Smooth muscle cell of the coronary artery (primary cell): ENCODE measurements at places on chromosomes 7 and 10. TPM values are rescaled to one million over a fixed set of nuclear protein-coding genes. Genes with fewer than 3 reads are reported as not detected.

The CFTR gene
- total RNA-seq: not detected in 2 replicates

The XRCC2 gene
- total RNA-seq: 0.23 and 0.75 TPM in 2 replicates

The TTYH3 gene
- total RNA-seq: 15.9 and 36.8 TPM in 2 replicates

The LIPK gene
- total RNA-seq: not detected in 2 replicates

The GRM3 gene
- total RNA-seq: not detected in 2 replicates

The GSAP gene
- 1.4 and 3.2 TPM in 2 replicates for total RNA-seq

The GHRHR gene
- total RNA-seq: not detected in 2 replicates

The RELN gene
- 0.08 and 1.5 TPM in 2 replicates for total RNA-seq

The NUP42 gene
- total RNA-seq: 17.7 and 26.9 TPM in 2 replicates

The CDK14 gene
- total RNA-seq: 28.7 and 54.0 TPM in 2 replicates

The BAIAP2L1 gene
- total RNA-seq: 0.82 and 3.5 TPM in 2 replicates

The SPDYE8 gene
- total RNA-seq: not detected in 2 replicates

The KIAA1549 gene
- total RNA-seq: 0.35 and 0.60 TPM in 2 replicates

The PNLIPRP2 gene
- not detected in 2 replicates for total RNA-seq

The ZNRF2 gene
- 2.8 and 3.2 TPM in 2 replicates for total RNA-seq

The PRSS37 gene
- total RNA-seq: not detected in 2 replicates

The PTPRZ1 gene
- total RNA-seq: 0.12 and 0.15 TPM in 2 replicates

The RAB11FIP2 gene
- 6.6 and 11.8 TPM in 2 replicates for total RNA-seq

The FOXI2 gene
- total RNA-seq: not detected in 2 replicates

The METTL27 gene
- 1.1 and 5.7 TPM in 2 replicates for total RNA-seq

The NEURL1 gene
- total RNA-seq: under 0.01 TPM in 2 replicates

The SPDYE3 gene
- total RNA-seq: not detected in 2 replicates

The FGFBP3 gene
- total RNA-seq: 0.23 TPM in 2 replicates

The MLLT10 gene
- 38.9 and 76.6 TPM in 2 replicates for total RNA-seq

The EFCAB10 gene
- total RNA-seq: not detected in 2 replicates

The EVX1 gene
- not detected in 2 replicates for total RNA-seq

The ATOH7 gene
- total RNA-seq: not detected in 2 replicates

The EBLN1 gene
- not detected in 2 replicates for total RNA-seq

The NKX1-2 gene
- total RNA-seq: not detected in 2 replicates

The C10orf62 gene
- 0.08 TPM in 1 of 2 replicates, not detected in the other for total RNA-seq

The PWWP2B gene
- 6.3 and 7.0 TPM in 2 replicates for total RNA-seq

The C7orf57 gene
- not detected in 2 replicates for total RNA-seq

The CYP2E1 gene
- total RNA-seq: 0.53 and 0.59 TPM in 2 replicates

The FAM25G gene
- not detected in 2 replicates for total RNA-seq

The ADAP1 gene
- total RNA-seq: 2.3 and 4.0 TPM in 2 replicates

The GPR26 gene
- not detected in 2 replicates for total RNA-seq

The CDHR1 gene
- total RNA-seq: not detected in 2 replicates

The PON1 gene
- total RNA-seq: not detected in 2 replicates

The GSDME gene
- 81.1 and 91.1 TPM in 2 replicates for total RNA-seq

The HIBADH gene
- 50.2 and 73.6 TPM in 2 replicates for total RNA-seq

The PTTG1IP2 gene
- not detected in 2 replicates for total RNA-seq
